ENCODE measurements at places on chromosomes 7 and 10. TPM values are rescaled to one million over a fixed set of nuclear protein-coding genes. Genes with fewer than 3 reads are reported as not detected.

GRCh38 chr7:2913760-2914387, 69.8 kb upstream of the GNA12 start:
- no peaks in the 10 kb centered on the region for H3K27me3 ChIP-seq
- DNase-seq, result no peak
- no peak overlapping the region for H3K4me3 ChIP-seq

Gene FGF8
- not detected for total RNA-seq

GRCh38 chr10:87746911-87747310, 71.1 kb downstream of the ATAD1 start:
- DNase-seq, result no peak
- no peak overlapping the region for H3K4me3 ChIP-seq
- H3K36me3 ChIP-seq, result no peaks in the 10 kb centered on the region
- no peaks in the 10 kb centered on the region for H3K4me1 ChIP-seq

DNA sequence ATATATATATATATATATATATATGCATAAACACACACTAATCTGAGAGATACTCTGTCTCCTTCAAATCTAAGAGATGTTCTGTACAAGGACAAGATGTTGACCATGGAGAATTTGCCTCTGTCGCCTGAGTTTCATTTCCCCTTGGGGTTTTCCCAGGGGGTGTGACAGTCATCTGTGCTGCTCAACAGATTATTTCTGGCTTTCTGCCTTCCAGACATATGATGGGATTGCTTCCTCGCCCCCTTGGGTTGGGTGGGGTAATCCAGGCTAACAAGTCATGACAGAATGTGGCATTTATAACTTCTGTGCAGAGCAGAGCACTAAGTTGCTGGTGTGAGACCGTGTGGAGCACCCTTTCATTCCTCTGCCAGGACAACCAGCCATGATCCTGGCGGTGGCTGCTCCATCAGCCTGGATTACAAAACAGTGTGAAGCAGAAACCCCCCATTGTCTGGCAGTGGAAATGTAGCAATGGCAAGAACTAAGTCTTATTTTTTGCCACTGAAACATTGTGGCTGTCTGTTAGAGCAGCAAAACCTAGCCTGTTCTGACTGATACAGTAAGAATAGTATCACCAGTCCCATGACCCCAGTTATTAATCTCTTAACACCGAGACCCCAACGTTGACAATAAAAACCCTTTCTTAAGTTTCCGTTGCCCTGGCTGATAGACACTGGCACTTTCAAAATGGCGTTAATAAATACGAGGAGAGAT, 13.7 kb upstream of the USP6NL start:
- H3K27me3 ChIP-seq, result no peaks in the 10 kb centered on the region
- no peak overlapping the region for H3K4me3 ChIP-seq
- H3K36me3 ChIP-seq, result no peaks in the 10 kb centered on the region
- no peak overlapping the region for H3K27ac ChIP-seq

All from PC-9 (cell line).